ENCODE measurements at places on chromosomes 11 and 22.

- no peak for DNase-seq
Measured at GRCh38 chr11:74412733-74413359, 14.6 kb upstream of the PGM2L1 start.

- DNase-seq = no peak
Measured at GRCh38 chr11:117183724-117184349, 5.3 kb downstream of the SIDT2 start.

DNA sequence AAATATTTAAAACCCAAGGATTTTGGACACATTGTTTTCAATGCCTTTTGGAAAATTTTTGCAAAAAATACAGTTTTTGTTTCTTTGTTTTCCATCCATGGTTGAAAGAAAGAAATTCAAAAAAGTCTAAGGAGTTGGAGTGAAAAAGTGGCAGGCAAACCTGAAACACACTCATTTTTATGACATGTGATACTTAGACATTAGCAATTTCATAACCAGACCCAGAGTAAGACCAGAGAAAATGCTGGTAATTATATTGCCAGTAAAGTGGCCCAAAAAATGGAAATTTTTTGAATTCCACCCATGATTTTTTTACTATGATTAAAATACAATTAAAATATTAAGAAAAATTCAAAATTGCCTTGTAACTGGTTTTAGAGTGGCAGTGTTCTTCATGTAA lies 128.2 kb downstream of the SLC17A6 start:
- no peak for DNase-seq

DNA sequence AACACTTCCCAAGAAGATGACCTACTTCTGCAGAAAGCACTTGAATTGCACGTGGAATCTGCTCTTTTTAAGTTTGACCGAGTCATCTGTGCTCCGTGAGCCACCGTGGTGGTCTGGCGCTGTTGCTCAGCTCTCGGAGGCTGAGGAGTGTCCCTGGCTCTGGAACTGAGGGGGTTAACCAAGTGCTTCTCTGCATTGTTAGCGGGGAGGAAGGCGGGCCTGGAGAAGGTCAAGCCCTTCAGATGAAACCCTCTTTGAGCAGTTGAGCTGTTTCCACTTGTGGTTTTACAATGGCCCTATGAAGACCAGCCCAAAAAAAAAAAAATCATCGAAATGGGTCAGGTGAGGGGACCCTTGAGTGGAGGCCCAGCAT lies 286.4 kb downstream of the NTM start:
- DNase-seq = no peak

DNA sequence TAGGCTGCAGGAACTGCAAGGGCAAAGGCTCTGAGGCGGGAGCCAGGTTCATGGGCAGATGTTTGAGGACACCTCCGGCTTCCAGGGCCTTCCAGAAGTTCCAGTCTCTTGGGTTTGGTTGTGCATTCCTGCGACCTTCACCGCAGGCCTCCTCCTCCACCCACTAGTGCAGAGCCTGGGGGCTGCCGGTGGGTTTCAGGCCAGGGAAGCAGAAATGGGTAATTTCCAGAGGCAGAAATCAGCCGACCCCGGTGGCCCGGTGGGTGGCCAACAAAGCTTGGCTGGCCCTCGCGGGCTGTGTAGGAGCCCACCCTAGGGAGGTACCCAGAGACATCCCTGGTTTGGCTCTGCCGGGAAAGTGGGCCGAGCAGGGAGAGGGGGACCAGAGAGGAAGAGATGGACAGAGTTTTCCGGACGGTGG lies 417 bp upstream of the PHETA2 start:
- DNase-seq = no peak

GRCh38 chr11:91173701-91174100 lies 950.9 kb upstream of the CHORDC1 start:
- no peak for DNase-seq

GRCh38 chr11:2730272-2731129 lies 30.7 kb upstream of the KCNQ1OT1 start:
- DNase-seq = no peak

DNA sequence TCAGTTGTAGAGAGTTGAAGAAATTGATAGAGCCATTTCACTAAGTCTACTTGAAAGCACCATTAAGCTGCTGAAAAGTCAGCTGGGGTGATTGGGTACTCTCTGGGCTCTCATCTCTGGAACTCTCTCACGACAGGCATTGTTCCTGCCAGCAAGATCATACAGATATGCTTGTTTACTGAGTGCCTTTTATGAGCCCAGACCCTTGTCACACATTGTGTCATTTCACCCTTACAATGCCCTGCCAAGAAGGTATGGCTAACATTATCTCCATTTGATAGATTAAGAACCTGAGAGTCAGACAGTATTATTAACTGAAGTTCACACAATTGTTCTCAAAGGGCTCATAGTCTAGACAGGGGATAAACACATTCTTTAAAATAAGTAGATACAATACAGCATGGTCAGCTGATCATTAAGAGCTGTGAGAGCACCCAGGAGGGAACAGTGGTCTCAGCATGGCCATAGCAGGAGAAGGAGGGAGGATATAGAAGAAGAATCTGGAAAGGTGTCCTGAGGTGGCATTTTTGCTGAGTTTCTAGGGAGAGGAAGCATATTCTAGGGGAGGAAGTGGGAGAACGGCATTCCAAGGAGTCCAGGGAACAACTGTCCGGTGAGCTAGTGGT lies 580.5 kb downstream of the INSC start:
- DNase-seq = no peak

DNA sequence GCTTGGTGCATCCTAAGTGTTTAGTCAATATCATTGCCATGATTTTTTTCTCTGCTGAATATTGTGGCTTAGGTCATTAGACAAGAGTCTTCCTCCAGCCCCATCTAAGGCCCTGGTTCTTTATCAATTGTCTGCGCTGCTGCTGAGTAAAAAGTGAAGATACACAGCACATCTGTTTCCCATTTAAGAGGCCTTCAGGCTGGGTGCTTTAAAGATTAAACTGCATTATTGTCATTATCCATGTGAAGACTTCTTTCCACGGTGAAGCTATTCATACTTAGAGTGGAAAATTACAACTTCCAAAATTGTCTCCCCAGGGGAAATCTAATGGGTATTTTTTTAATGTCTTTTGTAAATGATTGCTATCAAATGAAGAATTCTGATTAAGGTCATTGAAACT lies 719.8 kb upstream of the LRRC4C start:
- DNase-seq = no peak

GRCh38 chr11:1384199-1384970 lies 5.3 kb upstream of the BRSK2 start:
- DNase-seq = no peak

DNA sequence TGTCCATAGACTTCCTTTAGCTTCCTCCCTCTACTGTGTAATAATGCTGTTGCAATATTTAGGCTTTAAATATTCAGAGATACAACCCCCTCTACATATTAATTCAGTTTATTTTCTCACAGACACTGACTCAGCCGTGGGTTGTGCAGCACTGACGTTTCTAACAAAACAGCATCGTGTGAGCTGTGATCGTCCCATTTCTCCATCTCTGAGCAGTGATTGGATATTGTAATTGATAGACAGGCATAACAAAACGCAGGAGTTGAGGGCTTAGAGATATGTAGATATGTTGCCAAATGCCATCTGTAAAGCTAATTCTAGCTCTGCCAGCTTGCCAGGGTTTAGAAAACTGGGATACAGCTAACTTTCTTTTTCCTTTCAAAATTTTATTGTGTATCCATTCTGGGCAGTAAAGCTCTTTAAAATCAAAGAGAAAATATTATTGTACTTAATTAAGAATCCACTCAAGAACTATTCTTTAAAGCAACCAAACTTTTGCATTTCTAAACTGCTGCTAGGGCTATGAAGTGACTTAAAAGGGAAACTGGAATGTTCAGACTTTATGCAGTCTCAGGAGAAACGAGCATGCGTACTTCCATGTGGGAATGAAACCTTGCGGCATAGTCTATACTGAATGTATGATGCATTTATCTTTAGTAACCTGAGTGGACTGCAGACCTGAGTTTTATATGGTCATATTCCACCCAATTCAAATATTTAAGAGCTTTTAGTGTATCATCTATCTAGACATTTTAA lies 22.7 kb downstream of the BTBD10 start:
- DNase-seq = peak; percentile 58

GRCh38 chr11:67265633-67266448 lies 432 bp upstream of the GRK2 start:
- peak; percentile 33 for DNase-seq

DNA sequence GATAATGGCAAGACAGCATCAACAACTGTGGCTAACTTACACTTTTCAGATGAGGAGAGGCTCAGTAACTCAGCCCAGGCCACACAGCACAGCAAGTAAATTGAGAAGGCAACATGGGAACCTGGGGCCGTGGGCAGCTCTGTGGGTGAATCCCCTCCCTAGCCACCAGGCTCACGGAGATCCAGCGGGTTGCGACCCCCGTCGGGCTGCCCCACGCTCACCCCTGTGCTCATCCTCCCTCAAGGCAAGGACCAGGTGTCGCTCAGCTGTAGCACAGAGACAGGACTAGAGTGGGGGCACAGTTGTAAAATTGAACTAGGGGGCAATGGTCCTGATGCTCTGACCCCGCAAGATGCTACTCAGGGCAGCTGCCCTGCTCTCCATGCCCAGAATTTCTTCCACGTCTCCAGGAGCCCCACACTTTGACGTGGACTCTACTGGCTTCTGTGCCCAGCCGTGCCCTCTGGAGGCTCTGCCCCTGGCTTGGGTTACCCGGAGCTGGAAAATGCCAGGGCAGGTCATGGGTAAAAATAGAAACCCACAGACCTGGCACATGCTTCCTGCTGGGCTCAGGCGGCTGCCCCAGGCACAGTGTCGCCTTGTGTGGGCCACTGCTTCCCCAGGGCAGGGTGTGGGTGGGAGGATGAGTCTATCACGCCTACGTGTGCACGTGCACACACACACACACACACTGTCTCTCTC lies 9.0 kb downstream of the TUBA8 start:
- no peak for DNase-seq

GRCh38 chr11:85483861-85484260 lies 143.3 kb downstream of the DLG2 start:
- no peak for DNase-seq

DNA sequence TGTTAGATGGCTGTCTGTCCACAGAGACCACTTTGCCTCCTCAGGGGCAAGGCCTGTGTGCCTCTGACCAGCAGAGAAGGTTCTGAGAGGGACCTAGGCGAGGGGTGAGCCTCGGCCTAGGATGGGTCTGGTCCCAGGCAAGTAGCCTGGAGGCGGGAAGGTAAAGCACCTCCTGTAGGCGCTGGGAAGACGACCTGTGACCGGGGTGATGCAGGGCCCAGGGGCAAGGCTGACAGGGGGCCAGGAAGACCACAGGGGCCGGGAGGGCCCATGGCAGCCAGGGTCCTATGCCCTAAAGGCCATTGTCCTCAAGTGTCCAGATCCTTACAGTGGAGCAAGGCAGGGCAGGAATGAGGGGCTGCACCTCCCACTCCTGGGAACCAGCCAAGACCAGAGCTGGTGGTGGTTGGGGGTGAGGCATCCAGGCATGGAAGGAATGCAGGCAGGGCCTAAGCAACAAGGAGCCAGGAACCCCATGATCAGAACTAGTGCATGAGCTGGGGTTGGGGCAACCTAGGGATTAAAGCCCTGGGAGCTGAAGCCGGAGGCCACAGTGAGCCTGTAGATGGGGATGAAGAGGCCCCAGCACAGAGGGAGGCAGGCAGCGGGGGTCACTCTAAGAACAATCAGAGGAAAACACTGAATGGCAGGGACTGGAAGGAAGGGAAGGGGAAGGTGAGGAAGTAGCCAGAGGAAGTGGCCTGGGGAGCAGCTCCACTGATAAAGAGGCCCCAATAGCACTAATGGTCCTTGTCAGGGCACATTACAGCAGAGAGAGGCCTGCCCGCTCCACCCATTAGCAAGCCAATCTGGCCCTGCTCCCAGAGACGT lies 32.9 kb upstream of the KLHL35 start:
- no peak for DNase-seq

DNA sequence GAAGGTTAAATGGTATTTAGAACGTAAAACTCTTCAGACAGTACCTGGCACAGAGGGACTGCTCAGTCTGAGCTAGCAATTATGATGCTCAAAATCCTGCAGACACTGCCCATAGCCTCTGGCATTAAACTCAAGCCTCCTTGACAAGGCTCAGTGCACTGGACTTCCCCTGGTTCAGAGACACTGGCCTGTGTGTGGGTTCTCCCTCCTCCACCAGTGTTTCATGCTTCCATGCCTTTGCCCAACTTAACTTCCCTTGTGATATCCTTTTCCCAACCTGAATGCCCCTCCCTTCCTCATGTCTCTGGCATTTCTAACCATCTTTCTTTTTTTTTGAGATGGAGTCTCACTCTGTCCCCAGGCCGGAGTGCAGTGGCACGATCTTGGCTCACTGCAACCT lies 9.1 kb downstream of the LTBP3 start:
- DNase-seq = no peak

- DNase-seq = no peak
Measured at GRCh38 chr11:130086669-130087068, 17.0 kb downstream of the APLP2 start.

- no peak for DNase-seq
Measured at GRCh38 chr11:117936973-117937372, 7.8 kb upstream of the TMPRSS13 start.

DNA sequence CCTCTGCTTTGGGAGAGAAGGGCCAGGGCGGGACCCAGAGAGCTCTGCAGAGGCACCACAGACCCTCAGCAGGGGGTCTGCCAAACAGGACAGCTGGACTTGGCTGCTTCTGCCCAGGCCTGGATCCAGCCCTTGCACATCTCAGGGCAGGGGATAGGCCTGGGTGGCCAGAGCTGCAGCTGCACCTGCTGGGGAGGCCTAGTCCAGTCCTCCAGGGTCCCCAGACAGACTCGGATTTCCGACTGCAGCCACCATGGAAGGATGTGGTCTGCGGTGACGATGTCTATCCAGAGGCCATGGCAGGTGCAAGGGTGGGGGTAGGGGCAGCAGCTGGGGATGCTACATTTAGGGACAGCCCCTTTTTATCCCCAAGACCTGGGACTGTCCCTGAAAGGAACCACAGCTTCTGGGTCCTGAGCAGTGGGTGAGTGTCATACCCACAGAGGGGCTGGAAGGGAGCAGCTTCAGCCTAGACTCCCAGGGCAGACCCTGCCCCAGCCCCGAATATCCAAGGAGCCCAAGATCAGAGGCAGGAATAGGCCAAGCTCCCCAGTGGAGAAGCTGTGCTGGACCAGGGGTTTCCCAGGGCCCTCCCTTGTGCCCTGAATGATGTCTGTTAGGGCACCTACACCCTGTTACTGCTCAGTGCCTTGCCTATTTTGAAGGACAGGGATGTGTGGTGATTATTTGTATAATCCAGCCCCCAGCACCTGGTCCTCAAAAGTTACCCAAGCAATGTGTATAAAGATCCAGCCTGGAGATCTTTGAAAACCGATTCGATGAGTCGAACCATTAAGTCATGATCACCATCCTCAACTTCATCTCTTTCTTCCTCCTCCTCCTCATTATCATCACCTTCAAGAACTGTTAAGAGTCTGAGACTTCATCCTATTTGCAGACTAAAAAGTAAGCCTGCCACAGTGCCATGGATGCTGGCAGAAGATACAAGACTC lies 2.5 kb upstream of the IGLL5 start:
- DNase-seq = no peak

- DNase-seq = peak; percentile 60
Measured at GRCh38 chr11:46279126-46280099, 2.0 kb downstream of the CREB3L1 start.

GRCh38 chr11:132028380-132029240 lies 658.2 kb downstream of the NTM start:
- no peak for DNase-seq

GRCh38 chr22:39797528-39798147 lies 95.9 kb downstream of the ENTHD1 start:
- no peak for DNase-seq

GRCh38 chr11:6601041-6601461 lies 2.4 kb downstream of the RRP8 start:
- DNase-seq = no peak

- DNase-seq = no peak
Measured at GRCh38 chr22:39148727-39149535, 3.5 kb downstream of the CBX7 start.

All from skin of body (tissue), 3 donors.